B cell (primary cell): ENCODE measurements at places on chromosomes 11 and 22. TPM values are rescaled to one million over a fixed set of nuclear protein-coding genes. Genes with fewer than 3 reads are reported as not detected.

Gene DNAJB7
- not detected in 2 replicates for total RNA-seq

Gene MTFP1
- total RNA-seq = 11.3 and 11.8 TPM in 2 replicates

GRCh38 chr11:14882196-14882595 is 9.8 kb downstream of the CYP2R1 start:
- peaks cover 5% of the 10 kb centered on the region for H3K4me1 ChIP-seq
- no peak overlapping the region for H3K4me3 ChIP-seq
- no peaks in the 10 kb centered on the region for H3K36me3 ChIP-seq
- no peak for DNase-seq
- no peaks in the 10 kb centered on the region for H3K27me3 ChIP-seq

- peak; percentile 41 for DNase-seq
- H3K4me1 ChIP-seq = peaks cover 31% of the 10 kb centered on the region
- H3K36me3 ChIP-seq = no peaks in the 10 kb centered on the region
- H3K4me3 ChIP-seq = peak overlapping the region; percentile 82
- peak overlapping the region; percentile 82 for H3K27ac ChIP-seq
Observed at GRCh38 chr11:46120346-46121300, 631 bp downstream of the PHF21A start.

- H3K4me3 ChIP-seq = no peak overlapping the region
- no peak overlapping the region for H3K27ac ChIP-seq
- DNase-seq = no peak
- H3K4me1 ChIP-seq = peaks cover under 1% of the 10 kb centered on the region
- H3K36me3 ChIP-seq = no peaks in the 10 kb centered on the region
Observed at GRCh38 chr11:125079151-125079877, 16.2 kb downstream of the SLC37A2 start.

GRCh38 chr11:116558504-116559211 is 214.1 kb downstream of the BUD13 start:
- no peaks in the 10 kb centered on the region for H3K36me3 ChIP-seq
- H3K27me3 ChIP-seq = no peaks in the 10 kb centered on the region
- no peak overlapping the region for H3K27ac ChIP-seq
- no peaks in the 10 kb centered on the region for H3K4me1 ChIP-seq

DNA sequence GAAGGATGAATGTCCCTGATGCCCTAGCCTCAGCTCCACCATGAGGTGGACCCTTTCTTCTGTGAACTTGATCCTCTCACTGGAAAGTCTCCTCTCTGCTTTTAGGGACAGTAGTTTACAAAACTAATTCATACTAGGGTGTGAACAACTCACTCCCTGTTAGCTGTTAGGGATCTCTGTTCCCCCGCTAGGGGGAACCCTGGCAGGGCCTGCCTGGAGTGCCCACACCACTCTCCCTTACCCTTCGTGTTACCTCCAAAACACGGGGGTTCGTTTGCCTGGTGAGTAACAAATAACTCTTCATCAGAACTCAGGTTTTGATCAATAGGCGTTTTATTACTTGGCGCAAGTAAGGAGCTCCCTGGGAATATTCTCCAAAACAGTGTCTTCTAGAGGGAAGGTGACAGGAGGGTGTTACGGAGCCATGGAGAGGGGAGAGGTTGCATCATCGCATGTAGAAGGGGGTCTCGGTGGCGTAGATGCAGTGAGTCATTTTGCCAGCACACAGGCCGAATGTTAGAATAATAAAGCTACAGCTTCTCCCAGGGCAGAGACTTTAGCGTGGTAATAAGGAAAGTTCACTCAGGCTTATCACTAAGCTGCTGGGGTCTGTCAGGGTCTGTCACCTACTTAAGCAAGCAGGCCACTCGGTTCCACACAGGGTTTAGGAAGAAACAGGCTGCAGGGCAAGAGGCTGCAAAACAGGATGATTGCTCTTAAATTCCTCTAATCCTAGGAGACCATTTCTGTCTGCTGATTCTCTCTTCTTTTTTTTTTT is 45.8 kb downstream of the C11orf96 start:
- no peak overlapping the region for H3K4me3 ChIP-seq
- no peak for DNase-seq
- H3K36me3 ChIP-seq = no peaks in the 10 kb centered on the region
- no peaks in the 10 kb centered on the region for H3K4me1 ChIP-seq

DNA sequence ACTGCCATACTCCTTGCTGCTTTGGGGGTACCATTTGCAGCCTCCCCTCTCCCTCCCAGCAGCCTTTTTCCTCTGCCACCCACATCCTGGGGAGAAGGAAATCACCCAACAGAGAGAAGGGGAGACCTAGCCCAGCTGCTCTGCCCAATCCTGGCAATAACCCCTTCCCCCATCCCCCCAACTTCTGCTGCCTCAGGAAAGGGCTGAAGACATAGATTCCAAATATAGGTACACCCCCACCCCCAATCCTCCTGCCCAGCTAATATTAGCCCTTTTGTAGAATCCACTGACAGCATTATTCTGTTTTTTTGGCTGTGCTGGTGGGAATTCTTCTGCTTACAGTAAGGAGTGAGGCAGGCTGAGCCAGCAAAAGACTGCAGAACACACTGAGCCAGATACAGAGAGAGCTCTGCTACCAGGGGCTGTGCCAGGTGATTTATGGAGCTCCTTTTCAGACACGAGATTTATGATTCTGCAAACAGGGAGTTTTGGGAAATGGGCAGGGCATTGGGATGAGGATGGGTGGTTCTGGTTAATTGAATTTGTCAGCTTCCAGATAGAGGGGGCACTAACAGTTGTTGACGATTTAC is 164.0 kb downstream of the TENM4 start:
- no peaks in the 10 kb centered on the region for H3K4me1 ChIP-seq
- H3K4me3 ChIP-seq = no peak overlapping the region
- DNase-seq = no peak
- H3K36me3 ChIP-seq = no peaks in the 10 kb centered on the region
- H3K27ac ChIP-seq = no peak overlapping the region
